NCI-H748 treated with DMSO at 0.1 percent for 48 hours (cell line): ENCODE measurements at places on chromosomes 7 and 10.

DNA sequence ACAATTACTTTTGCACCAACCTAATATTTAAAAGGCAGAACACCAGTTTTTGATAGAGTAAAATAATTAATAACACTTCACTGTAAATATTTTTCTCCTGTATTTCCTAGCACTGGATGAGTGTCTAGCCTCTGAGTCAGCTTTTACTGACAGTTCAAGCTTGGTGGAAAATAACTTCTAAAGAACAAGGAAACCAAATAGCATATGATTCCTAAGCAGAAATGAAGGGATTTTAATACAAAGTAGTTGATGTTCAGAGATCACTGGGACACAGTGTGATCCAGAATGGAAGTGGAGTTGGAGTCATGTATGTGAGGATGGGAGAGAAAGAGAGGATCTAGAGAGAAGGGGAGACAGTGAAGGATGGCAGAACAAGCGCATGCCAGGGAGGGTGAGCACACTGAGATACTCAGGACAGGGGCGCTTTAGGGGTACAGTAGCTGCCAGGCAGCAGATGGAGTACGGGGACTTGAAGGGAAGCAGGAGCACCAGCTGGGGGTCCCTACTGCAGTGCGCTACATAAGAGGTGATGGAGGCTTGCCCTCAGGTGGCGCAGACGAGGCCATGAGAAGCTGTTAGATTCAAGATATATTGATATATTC, 117.9 kb upstream of the KLF6 start:
- DNase-seq: no peak

DNA sequence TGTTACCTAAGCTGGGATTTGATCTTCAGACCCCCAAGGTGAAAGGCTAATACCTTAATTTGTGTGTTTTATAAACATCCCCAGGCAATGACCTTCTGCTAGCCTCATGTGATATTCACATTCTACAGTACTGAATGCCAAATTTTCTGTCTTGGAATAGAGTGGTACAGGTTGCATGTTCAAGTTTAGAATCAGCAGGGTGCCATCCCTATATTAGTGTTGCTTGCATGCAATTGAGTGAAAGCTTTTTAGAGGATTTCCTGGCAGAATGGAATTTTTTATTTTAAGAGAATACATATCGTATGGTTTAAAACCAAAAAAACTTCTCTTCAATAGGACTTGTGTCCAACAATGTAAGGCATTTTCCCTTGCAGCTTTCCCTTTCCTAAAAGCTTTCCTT, 107.3 kb downstream of the LRMDA start:
- no peak for DNase-seq

- no peak for DNase-seq
These were observed 3.4 kb downstream of the KLF6 start for GRCh38 chr10:3781468-3782145.

DNA sequence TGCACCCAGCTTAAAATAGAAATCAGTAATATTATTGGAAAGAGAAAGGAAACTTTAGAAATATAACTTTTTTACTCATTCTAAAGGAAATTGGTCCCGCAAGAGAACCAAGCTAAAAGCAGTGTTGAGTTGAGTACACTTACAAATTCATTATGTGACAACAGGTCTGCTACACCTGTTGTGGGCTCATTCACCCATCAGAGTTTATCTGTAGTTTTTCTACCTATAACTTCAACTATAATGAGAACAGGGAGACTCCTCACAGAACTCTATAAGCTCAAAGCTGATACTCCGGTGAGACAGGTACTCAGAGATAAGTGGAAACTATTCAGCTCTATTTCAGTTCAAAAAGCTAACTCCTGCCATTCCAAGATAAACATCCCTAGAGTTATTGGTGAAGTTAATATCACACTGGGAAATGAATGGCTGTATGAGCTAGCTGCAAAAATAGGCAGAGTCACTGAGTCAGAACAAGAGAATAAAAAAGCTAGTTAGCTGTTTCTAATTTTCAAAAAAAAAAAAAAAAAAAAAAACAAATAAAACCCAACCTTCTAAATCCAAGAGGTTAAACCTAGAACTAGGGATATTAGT, 121.3 kb downstream of the PPP1R3A start:
- DNase-seq: no peak

GRCh38 chr7:79713276-79713675, 259.8 kb upstream of the MAGI2 start:
- DNase-seq: no peak

DNA sequence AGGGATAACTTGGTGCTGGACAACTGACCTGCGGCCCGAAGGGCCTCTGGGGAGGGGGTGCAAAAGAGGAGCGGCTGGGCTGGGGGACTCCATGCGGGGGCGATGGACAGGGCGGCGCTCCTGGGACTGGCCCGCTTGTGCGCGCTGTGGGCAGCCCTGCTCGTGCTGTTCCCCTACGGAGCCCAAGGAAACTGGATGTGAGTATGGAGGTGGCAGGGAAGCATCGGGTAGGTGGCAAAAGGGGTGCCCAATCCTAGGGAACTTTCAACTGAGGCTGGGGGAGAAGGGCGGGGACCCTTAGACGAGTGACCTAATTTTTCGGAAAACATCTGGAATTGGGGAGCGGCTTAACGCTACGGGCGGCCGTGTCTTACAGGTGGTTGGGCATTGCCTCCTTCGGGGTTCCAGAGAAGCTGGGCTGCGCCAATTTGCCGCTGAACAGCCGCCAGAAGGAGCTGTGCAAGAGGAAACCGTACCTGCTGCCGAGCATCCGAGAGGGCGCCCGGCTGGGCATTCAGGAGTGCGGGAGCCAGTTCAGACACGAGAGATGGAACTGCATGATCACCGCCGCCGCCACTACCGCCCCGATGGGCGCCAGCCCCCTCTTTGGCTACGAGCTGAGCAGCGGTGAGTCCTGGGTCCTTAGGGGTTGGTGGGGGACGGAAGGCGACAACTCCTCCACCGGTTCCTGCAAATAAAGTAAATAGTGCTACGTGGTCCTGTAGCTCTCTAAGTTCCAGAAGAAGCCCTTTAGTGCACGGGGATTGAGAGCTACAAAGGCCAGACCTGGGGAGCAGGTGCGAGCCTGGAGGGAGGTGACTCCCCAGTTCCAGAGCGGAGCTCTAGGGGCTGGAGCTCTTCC, 622 bp downstream of the WNT16 start:
- peak; percentile 34 for DNase-seq
